ENCODE measurements at places on chromosomes 2 and 18.

- DNase-seq: peak; percentile 31
Observed at GRCh38 chr18:32093102-32093511, 1.4 kb downstream of the RNF138 start.

DNA sequence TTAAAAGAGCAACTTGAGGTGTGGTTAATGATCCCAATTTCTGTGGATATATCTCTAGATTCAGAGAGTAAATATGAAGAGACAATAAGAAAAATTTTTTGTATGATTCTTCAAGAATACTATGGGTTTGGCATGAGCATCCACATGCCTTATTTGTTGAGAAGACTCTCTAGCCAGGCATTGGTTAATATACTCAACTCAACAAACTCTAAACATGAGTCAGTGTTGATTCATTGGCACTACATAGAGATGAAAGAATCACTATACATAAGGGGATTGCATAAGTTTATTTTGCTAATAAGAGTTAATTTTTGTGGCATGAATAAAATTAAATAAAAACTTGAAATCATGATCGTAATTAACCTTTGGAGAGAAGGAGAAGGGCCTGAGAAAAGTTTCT lies 930.2 kb upstream of the LRRTM1 start:
- no peak for DNase-seq

DNA sequence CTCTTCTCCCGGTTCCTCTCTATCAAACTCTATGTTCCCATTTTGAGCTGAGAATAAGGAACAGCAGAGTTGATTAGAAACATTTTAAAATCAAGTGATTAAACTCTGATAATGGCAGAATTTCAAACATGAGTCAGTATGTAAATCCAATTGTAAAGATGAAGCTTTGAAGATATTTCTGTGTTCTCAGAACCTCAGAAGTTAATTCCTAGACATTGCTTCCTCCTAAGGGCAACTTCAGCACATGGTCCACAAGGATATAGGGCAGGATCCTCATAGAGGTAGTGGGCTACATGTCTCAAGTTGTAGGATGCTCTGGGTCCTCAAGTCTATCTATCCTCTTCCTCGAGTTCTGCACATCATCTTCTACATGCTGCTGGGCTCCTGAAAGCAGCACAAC lies 46.3 kb downstream of the QPCT start:
- no peak for DNase-seq

DNA sequence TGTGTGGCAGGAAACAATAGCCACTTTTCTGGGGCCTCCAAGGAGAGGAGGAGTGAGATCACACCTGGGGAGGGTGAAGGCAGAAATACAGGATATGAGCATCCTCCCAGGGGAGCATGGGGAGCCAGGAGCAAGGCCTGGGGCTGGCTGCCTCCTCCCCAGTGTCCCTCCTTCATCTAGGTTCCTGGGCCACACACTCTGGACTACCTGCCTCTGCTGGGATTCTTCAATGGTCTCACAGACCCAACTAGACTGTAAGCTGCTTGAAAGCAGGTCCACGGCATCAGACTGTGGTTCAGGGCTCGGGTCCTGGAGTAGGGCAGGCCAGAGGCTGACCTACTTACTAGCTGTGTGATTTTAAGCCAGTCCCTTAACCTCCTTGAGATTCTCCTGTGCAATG lies 94.0 kb downstream of the MCFD2 start:
- DNase-seq: no peak

DNA sequence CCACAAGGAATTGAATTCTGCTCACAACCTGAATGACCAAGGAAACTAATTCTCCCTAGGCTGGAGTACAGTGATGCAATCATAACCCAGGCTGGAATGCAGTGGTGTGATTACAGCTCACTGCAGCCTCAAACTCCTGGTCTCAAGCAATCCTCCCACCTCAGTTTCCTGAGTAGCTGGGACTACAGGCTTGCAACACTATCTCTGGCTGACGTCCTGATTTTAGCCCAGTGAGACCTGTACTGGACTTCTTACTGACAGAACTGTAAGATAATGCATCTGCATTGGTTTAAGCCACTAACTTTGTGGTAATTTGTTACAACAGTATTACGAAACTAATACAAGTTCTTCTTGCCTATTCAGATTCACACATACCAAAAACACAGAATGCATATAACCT lies 9.5 kb upstream of the KDSR start:
- DNase-seq: no peak

GRCh38 chr18:35688757-35689156 lies 107.2 kb downstream of the GALNT1 start:
- DNase-seq: no peak

- DNase-seq: no peak
Observed at GRCh38 chr18:51687845-51688585, 490.5 kb upstream of the MEX3C start.

- no peak for DNase-seq
Observed at GRCh38 chr2:12493031-12493513, 223.7 kb upstream of the TRIB2 start.

DNA sequence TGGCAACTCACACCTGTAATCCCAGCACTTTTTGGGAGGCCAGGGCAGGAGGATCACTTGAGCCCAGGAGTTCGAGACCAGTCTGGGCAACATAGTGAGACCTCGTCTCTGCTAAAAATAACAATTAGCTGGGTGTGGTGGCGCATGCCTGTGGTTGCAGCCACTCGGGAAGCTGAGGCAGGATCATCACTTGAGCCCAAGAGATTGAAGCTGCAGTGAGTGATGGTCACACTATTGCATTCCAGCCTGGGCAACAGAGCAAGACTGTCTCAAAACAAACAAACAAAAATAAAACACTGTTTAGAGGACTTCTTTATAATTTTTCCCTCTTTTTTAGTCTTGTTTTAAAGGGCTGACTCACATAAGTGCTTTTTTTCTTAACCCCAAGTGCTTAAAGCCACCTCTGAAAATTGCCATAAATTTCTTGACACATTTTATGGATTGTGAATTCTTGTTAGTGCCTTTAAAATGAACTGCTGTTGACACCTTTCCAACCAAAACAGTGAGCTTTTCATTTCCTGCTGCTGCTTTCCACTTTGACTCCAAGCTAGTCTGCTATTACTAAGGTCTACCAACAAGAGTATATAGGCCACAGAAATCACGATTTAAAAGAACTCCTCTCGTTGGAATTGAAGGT lies 41.7 kb downstream of the CYP20A1 start:
- no peak for DNase-seq

DNA sequence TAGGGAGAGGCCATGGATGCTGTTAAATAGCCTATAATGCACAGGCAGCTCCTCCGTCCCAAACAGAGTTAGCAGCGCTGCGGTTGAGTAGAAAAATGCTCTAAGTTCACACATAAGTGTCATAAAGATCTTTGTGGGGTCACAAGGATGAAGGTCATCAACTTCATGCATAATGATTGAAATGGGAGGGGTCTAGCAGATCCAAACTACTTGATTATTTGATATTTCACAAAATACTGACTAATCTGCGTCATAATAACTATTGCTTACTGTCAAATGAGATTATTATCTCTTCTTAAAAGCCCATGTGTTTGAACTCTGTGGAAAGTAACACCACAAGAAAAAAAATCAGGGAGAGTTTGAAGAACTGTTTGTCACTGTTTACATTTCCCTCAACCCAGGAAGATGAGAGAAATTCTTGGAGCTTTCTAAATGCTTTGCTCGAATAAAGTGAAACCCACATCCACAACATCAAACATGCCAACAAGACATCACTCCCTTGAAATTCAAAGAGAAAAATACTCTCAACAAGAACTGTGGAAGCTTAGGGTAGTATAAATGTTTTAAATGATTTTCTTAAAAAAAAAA lies 50.5 kb upstream of the CREB1 start:
- DNase-seq: no peak

GRCh38 chr18:21759836-21760235 lies 19.2 kb downstream of the MIB1 start:
- DNase-seq: peak; percentile 63

DNA sequence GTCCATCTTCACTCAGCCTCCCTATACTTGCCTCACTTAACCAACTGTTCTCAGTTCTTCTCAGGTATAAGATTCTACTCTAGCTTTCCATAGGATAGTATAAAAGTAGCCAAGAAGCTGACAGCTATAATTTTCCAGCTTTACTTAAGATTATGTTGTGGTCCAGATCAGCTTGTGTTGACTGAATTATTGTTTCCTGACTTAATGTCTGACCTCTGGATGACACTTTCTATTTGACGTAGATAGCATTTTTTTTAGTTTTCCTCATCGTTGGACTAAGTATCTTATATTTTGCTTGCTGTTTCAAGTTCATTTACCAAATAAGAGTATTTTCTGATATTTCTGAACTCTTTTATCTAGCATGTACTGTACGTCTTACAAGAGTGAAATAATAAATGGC lies 1272.5 kb upstream of the CDH2 start:
- no peak for DNase-seq

- DNase-seq: no peak
Observed at GRCh38 chr2:69340101-69340775, 46.8 kb downstream of the GFPT1 start.

DNA sequence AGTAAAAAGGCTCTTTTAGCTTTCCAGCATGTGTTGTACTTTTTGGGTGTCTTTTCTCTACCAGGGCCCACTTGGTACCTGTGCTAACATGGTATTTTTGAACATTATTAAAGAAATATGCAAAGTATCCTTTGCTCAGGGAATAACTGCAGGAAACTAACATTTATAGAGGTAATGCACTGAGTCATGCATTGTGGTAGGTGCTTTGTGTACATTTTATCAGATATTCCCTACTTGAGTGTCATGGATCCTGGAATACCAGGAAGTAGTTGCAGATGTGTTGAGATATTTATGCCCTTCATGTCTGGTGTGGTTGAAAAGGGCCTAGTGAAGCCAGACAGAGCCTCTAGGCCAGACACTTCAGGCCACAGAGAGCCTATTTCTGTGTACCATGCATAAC lies 215.5 kb upstream of the CYRIA start:
- DNase-seq: no peak

- DNase-seq: no peak
Observed at GRCh38 chr2:190714958-190715357, 66.1 kb downstream of the NAB1 start.

- DNase-seq: no peak
Observed at GRCh38 chr2:28233164-28233676, 159.4 kb upstream of the FOSL2 start.

- DNase-seq: no peak
Observed at GRCh38 chr2:169585673-169586072, 1.5 kb downstream of the PPIG start.

DNA sequence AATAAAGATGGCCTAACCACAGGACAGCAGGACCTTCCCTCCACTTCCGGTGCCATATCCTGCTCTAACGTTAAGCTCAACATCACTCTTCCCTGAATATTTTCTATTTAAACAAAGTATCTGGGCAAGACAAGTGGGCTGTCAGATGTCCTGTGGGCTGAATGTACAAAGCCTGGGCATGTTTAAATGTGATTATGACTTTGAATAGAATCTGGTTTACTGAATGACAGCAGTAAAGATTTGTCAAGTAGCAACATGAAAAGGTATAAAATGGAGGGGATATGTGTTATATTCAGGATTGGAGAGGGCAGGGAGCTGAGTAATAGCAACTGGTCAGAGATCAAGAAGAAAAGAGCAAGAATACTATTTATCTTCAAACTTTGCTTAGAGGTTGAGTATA lies 540.9 kb downstream of the NRXN1 start:
- DNase-seq: no peak

- no peak for DNase-seq
Observed at GRCh38 chr2:135698838-135699237, 42.8 kb upstream of the UBXN4 start.

- DNase-seq: no peak
Observed at GRCh38 chr18:22551536-22552151, 133.9 kb upstream of the CTAGE1 start.

DNA sequence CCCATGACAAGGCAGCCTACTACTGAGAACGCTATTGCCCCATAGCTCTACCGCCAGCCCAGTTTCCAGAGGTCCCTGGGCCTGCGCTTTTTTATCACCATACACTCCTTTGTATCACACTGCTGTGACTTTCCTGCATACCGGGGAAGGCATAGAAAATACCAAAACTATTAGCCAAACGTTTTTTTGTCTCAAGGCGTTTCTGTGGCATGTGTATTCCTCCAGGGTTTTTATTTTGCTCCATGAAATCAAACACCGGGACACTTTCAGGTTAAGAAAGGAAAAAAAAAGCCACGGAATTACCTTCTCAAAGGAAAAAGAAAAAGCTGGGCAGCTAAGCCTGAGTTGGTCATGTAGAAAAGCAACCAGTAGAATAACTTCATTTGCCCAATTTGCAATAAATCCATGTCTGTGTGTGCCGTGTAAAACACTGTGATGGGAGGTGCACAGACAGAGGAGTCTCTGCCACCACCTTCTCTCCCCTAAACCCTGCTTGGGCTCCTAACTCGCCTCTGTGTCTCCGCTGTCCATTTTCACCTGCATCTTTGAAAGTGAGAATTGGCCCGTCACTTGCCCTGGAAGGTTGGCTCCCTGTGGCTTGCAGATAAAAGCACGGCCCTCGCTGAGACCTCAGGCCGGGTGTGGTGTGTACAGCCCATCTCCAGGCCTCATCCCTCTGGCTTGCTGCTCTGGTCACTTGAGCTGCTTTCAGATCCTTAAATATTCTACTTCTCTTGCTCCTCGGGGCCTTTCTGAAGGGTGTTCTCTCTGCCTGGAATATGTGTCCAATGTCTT lies 1.7 kb downstream of the AMER3 start:
- no peak for DNase-seq

- peak; percentile 39 for DNase-seq
Observed at GRCh38 chr2:222319586-222320435, 21.0 kb upstream of the PAX3 start.
